ENCODE measurements at places on chromosomes 1 and 21.
A peak's percentile ranks its signal among the peaks of the same experiment; 100 is the strongest.

DNA sequence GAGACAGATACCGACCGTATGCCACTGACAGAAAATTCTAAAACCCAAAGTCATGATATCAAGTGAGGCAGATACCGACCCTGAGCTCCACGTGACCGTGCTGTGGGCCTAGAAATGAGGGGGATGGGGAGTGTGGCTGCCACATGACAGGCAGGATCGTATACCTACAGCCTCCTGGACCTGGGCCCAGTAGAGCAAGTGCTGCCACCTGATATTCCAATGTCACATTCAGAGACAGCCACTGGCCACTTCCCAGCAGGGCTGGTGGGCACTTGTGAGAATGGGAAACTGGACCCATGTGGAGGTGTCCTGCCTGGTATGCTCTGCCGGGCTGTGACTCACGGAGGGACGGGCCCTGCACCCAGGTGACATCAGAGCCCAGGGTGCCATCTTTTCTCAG lies 44.6 kb upstream of the CLDN14 start:
- DNase-seq: no peak

- DNase-seq: peak; percentile 83
Observed at GRCh38 chr1:96364576-96364975, 357.0 kb upstream of the PTBP2 start.

DNA sequence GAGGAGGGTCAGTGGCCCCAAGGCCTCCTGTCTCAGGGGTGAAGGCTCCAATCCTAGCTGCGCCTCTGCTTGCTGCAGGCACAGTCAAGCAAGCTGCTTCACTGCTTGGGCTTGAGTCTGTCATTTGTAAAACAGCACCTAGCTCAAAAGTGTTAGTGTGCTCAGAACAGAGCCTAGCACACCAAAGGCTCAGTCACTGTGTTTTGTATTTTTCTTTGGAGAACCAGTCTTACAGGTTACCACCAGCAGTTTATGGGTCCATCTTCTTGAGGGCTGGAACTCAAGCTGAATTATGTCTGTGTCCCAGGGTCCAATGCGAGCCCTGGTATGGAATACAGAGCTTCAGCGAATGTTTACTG lies 113.6 kb downstream of the DMRTB1 start:
- DNase-seq: no peak

DNA sequence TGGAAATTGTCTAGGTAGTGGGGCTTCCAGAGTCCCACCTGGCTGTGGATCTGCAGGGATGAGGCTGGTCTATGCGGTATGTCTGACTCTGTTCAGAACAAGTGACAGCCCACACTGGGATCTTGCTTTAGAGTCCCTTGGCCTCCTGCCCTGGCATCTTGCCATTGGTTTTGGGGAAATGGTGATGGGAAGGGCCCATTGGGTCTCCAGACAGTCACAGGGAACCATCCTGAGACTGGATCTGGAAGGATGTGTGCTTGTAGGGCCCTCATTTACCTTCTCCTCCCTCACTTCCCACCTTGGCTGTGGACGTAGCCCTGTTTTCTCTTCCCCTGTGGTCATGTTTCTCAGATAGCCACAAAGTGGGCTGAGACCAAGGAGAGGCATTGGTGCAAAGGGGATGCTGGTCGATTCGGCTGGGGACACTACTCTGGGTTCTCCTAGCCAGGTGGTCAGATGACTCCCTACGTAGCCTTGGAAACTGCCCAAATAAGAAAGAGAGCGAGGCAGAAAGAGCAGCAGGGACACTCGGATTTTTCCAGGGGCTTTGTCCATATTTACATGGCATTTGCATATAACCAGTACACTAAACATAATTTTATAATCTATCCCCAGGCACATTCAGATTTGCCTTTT lies 15.1 kb downstream of the SOX13 start:
- no peak for DNase-seq

- DNase-seq: no peak
Observed at GRCh38 chr1:212166644-212167043, 118.6 kb upstream of the PPP2R5A start.

- no peak for DNase-seq
Observed at GRCh38 chr1:115327270-115327669, 10.8 kb downstream of the NGF start.

GRCh38 chr1:231278100-231278790 lies 37.2 kb downstream of the GNPAT start:
- no peak for DNase-seq

DNA sequence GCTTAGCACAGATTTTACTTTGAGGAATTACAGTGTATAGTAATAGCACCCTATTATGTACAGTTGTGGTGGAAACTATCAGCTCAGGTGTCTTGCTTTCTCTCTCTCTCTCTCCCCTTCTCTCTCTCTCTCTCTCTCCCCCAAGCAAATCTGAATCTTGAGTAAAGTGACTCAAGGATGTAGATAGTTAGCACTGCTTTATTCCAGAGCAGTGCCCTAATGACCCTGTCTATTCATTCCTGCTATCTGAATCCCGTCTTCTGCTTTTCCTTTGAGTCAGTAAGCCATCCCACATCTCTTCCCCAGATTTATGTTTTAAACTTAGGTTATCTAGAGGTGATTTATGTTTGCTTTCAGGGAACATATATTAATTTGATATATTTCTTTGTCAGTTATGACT lies 5.2 kb upstream of the HPCAL4 start:
- DNase-seq: no peak

DNA sequence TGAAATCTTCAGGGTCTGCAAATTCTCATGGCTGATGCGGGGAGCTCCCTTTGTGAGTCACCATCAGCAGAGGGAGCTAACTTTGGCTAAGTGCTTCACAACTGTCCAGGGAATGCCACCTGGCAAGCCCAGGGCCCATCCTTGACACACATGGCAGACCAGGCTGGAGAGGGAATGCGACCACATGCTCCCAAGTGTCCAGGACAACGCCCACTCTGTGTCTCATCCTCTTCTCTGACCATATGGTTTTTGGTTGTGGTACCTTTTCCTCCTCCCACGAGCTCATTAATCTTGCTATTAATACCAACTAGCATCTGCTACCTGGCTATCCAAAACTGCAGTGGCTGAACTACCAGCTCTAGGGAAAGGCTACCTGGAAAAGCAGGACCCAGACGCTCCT lies 37.1 kb upstream of the CLSTN1 start:
- no peak for DNase-seq

DNA sequence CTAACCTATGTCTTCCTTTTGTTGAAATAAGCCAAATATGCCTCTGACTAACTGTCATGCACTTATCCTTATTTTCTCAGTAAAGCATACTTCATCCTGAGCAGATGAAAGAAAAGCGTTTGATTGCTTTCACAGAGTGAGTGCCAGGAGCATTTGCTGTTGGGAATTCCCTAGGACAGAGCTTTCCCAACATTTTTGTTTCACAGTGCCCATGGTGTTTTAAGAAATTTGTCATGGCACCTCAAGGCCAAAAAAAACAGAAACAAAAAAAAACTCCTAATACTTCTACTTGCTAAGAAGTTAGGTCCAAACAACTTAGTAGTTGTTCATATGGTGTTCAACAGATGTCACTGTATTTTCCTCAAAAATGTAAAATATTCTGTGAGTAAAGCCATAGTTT lies 120.8 kb upstream of the BMP8A start:
- DNase-seq: no peak

DNA sequence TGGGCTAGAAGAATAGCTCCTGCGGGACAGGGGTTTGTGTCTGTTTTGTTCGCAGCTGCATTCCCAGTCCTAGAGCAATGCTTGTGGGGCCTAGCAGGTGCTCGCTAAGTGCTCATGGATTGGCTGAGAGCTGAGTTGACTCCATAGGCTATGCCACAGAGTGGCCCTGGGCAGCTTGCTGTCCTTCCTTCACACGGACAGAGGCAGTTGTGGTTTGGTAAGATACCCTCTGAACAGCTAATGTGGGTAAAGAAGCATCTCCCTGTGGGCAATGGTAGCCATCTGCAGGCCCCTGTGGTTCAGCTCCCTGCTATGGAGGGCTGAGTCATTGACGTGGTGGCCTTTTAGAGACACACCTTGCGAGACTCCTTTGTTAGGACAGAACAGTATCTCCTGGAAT lies 23.5 kb upstream of the LBR start:
- no peak for DNase-seq

DNA sequence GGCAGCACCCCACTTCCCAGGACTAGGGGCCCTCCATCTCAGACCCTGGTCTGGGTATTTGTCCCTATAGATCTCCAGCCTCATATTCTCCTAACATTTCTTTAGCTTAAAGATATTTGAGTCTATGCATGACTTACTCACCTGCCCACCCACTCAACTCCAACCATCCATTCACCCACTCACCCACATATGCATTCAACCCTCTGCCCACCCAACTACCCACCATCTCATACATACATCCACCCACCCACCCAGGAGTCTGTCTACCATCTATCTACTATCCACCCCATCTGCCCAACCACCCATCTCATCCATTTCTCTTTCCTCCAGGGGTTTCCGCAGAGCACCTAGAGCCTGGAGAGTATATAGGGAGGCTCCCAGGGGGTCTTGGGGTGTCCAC lies 42.7 kb downstream of the FAAH start:
- DNase-seq: no peak

DNA sequence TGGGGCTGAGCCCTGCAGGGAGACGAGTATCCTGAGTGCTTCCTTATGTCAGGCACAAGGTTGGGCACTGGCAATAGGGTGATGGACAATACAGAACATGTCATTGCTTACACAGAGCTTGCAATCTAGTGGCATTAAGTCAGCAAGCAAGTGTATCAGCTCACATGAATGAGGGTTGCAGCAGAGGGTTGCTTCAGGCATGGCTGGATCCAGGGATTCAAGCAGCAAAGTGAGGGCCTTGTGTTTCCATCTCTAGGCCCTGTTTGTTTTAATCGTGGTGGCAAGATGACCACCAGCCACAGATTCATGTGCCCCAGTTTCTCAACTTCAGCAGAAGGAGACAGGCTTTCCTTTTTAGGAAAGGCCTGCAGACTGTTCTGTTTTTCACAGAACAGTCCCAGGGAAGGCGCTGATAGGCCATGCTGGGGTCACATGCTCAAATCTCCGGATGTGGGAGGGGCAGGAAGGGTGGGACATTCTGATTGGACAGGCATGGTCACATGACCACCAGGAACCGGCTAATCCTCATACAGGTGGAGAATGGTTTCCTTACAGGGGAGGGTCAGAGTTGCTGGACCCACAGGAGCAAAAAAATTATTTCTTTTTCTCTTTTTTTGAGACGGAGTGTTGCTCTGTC lies 14.4 kb downstream of the PLOD1 start:
- no peak for DNase-seq

DNA sequence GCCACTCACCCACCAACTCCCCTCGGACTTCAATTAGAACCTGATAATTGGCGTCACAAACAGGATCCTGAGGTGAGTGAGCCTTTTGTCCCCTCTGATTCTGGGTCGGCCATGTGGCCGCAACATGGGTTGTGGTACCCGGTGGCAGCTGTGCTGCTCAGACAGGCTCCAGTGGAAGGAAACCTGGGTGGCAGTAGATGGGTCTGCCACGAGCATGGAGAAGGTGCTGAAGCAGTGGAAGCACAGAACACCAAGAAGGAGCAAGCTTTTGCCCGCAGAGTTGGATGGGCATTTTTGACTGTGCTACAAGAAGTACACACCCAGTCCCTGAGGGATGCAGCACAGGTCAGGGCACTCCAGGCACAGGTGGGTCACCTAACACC lies 16.5 kb upstream of the UBE2U start:
- DNase-seq: no peak

GRCh38 chr1:90007979-90008404 lies 13.1 kb downstream of the ZNF326 start:
- peak; percentile 26 for DNase-seq

GRCh38 chr1:104467590-104467989 lies 717.9 kb downstream of the AMY1C start:
- no peak for DNase-seq

DNA sequence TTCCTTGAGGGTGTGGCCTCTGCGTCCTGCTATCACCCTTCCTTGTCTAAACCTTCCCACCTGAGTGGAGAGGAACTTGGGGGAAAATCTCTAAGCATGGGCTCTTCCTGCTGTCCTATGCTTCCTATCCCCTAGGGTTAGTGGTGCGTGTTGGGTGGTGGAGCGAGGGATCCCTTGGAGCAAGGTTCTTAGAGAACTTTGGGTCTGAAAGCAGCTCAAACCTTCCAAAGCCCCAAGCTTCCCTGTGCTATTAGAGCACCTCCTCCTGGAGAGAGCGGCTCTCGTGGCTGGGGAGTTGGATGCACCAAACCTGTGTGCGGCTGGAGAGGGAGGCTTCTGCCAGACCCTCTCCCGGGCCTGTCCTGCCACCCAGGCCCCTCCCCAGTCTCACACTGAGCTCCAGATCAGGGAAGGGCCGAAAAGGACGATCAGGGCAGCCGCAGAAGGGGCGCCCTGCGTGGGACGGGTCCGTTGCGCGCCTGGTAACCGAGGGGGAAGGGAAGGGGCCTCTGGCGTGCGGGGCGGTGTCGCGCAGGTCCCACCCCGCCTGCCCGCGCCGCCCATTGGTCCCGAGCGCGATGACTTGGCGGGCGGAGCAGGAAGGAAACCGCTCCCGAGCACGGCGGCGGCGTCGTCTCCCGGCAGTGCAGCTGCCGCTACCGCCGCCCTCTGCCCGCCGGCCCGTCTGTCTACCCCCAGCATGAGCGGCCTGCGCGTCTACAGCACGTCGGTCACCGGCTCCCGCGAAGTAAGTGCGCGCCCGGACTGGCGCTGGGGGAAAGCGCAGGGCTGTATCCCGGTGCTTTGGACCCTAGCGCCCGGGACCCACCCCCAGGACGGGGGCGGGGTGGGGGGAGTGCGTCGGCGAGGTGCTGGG lies at the start of gene SH3BGRL3:
Gene SH3BGRL3, plus strand, starts transcription at position 631 of the 877 bp plus-strand sequence. Its CDS starts 70 bp downstream, at position 701.
- DNase-seq: peak; percentile 86

GRCh38 chr21:43712268-43712942 lies 6.5 kb upstream of the PDXK start:
- peak; percentile 29 for DNase-seq

DNA sequence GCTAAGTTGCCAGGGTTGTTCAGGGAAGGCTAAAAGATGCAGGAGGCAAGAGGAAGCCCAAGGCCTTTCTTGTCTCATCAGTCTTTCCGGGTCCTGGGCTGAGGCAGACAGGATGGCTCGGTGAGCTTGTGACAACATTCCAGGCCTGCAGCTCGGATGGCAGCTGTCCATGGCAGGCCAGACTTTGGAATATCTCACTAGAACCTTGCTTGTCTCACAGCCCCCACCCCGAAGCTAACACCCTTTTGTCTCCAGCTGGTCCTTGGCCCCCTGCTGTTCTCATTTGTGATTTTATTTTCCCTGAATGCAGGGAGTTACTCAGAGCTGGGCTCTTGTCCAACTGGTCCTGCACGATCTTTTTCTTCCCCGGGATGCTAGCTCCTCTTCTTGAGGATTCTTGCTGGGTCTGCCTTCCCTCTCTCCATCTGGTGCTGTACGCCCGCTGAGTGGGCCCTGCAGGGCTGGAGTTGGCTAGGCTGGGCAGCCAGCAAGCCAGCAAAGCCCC lies 477.2 kb upstream of the CAMK1G start:
- DNase-seq: no peak

GRCh38 chr1:38088791-38089190 lies 42.2 kb upstream of the POU3F1 start:
- no peak for DNase-seq

DNA sequence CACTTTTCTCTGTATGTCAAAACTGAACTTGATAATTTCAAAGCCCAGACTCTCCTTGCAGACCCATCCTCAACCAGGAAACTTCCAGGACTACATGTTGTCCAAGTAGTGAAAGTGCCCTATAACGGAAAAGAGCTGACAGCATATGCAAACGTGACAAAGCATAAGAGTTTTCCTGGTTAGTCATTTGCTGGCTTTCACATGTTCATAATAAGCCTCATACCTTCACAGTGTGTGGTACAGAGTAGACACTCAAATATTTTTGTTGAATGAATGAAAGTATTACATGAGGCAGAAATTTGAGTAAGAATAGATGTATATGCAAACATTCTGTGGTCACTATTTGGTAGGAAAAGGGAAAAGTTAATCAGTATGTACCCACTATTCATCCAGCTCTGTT lies 473.3 kb downstream of the MRPL39 start:
- DNase-seq: no peak

All from HCEC 1CT (cell line).